ENCODE measurements at places on chromosomes 11 and 22. TPM values are rescaled to one million over a fixed set of nuclear protein-coding genes. Genes with fewer than 3 reads are reported as not detected.

DNA sequence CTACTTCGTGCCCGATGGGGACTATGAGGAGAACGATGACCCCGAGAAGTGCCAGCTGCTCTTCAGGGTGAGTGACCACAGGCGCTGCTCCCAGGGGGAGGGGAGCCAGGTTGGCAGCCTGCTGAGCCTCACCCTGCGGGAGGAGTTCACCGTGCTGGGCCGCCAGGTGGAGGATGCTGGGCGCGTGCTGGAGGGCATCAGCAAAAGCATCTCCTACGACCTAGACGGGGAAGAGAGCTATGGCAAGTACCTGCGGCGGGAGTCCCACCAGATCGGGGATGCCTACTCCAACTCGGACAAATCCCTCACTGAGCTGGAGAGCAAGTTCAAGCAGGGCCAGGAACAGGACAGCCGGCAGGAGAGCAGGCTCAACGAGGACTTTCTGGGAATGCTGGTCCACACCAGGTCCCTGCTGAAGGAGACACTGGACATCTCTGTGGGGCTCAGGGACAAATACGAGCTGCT lies 751 bp downstream of the FIBIN start:
- DNase-seq: peak; percentile 60

Gene SPA17
- total RNA-seq: 13.7 TPM

DNA sequence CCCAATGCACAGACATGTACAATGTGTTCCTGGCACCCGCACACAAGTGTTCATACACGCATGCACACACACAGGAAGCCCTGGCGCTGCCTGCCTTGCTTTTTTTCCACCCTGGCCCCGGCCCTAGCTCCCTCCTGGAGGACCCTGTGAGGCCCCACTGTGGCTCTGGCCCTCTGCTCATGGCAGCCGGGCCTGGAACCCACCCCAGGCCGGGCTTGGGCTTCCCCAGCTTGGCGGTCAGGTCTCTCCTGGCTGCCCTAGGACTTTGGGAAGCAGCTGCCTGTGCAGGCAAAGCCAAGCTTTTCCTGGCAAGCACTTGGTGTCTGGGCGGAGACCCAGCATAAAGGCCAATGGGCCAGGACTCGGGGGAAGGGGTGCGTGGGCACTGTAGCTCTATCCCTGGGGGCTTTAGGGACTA lies 30.5 kb downstream of the CD82 start:
- DNase-seq: no peak

DNA sequence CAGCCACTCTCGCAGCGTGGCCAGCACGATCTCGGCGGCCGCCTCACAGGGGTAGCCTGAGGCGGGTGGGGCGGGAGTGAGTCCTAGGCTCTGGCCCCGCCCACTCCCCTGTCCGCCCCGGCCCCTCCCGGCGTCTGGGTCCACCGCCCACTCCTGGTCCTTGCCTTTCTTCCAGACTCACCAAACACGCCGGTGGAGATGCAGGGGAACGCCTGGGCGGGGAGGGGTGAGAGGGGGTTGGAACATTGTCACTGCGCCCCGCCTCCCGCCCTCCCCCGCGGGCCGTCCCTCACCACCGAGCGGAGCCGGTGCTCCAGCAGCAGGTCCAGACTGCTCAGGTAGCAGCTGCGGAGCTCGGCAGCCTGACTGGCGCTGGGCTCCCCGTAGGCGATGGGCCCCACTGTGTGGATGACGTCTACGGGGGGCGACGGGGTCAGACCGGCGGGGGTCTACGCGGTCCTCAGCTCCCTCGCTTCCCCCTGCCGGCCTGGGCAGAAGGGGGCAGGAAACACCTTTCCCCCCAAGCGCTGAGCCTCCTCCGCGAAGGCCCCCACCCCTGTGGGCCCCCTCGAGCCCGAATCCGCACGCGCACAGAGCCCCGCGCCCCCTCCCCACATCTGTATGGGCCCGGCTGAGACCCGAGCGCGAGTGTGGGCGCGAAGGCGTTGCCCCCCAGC lies 13.2 kb downstream of the OTUB1 start:
- peak; percentile 94 for DNase-seq

Gene ZNF215
- total RNA-seq: 12.9 TPM

- no peak for DNase-seq
Observed at GRCh38 chr11:45300715-45301114, 14.6 kb upstream of the SYT13 start.

DNA sequence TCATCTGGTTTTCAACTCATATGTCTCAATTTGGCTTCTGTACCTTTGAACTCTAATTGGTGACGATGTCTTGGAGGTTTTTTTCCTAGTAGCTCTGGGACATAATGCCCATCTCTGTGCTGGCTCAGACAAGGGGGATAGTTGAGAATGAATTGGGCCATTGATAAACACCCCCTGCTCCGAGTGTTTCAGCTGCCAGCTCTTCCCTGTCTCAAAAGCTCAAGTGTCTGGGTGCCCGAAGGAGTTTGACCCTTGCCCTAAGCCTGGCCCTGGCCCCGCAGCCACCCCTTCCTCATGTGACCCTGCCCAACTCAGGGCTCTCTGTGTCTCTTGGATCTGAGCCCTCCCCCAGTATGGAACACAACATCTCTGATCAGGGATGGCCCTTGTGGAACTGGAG lies 3.0 kb downstream of the INSC start:
- no peak for DNase-seq

DNA sequence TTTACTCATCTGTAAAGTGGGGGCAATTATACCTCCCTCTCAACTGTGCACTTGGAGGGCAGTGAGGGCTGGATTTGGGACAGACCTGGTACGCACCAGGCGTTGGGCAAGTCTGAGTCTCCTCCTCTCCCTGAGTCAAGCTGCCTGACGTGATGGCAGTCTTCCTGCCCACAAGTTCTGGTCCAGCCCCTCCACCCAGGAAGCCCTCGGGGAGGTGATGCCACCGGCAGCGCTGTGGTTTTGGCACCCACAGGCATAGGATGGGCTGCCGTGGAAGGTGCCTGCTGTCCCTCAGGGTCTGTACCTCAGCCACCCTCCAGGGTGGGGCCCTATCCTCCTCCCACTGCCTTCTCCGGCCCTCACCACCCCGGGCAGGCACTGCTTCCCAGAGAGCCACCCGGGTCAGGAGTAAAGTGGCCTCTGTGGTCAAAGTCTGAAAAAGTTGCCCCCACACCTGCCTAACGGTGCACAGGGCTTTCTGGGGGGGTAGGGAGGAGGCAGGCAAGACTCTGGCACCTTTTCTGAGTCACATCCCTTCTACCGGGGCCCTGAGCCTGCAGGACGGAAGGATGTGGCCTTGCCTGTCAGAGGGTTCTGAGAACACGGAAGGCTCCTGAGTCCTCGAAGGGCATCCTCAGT lies 6.5 kb upstream of the APOBEC3H start:
- no peak for DNase-seq

Gene DLG2
- 11.4 TPM for total RNA-seq

GRCh38 chr11:14618060-14618459 lies 25.5 kb upstream of the PDE3B start:
- DNase-seq: no peak

Gene CBLIF
- total RNA-seq: not detected

GRCh38 chr11:68798221-68798813 lies 43.4 kb downstream of the CPT1A start:
- DNase-seq: peak; percentile 92

Gene KIF18A
- total RNA-seq: 16.4 TPM

Gene ART1
- not detected for total RNA-seq

Gene OOSP4B
- total RNA-seq: not detected

DNA sequence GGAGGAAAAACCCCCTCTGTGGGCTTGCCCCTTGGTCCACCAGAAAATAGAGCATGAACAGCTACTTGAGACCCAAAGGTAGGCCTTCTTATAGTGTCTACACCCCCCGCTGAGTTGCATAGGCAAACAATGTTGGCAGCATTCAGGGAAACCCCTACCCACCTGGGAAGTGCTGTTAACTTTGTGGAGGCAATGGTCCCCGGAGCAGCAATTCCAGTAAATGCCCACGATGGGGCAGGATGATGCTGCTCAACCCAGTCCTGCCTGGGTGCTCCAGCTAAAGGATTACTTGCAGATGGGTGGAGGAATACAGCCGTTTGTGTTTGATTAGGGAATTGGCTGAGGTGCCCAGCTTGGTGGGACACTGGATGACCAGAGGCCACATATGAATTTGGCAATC lies 381.3 kb upstream of the ANO5 start:
- peak; percentile 84 for DNase-seq

DNA sequence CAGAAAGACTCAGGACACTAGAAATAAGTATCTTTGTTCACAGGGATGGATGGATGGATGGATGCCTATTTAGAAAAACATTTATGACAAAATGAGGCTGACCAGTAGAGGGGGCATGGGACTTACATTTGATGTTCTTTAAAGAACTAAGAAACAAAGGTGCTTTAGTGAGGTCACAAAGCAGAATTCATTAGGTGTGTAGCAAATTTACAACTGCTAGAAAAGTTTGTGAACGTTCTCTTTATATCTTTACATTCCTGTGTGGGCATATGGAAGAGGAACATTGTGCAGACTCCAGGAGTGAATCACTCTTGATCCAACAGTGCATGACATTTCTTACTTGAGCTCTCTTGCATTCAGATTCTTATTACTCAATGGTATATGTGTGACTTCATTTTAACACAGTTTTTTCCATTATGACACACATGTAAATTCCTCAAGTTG lies 15.8 kb upstream of the SIK2 start:
- DNase-seq: no peak

GRCh38 chr22:21064917-21065864 lies 19.4 kb downstream of the LRRC74B start:
- DNase-seq: peak; percentile 50

DNA sequence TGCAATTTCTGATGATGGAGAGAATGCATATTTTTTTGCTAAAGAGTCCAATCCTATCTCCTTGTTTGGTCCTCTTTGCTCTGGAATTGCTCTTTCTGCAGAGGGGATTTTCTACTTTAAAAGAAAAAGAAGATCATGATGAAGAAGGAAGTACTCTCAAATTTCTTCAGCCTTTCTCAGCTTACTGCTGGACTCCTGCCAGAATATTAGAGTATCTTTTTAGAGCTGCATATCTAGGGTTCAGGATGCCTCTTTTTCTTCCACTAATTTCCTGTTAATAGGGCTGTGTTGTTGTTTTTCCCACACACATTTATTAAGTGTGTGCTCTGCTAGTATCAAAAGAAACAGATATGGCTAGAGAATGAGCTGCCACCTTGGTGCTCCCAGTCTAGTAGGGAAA lies 18.2 kb downstream of the UBASH3B start:
- DNase-seq: no peak

Measured in endodermal cell (in vitro differentiated cells).